Iris pigment epithelial cell (primary cell): ENCODE measurements at places on chromosomes 7 and 10.

DNA sequence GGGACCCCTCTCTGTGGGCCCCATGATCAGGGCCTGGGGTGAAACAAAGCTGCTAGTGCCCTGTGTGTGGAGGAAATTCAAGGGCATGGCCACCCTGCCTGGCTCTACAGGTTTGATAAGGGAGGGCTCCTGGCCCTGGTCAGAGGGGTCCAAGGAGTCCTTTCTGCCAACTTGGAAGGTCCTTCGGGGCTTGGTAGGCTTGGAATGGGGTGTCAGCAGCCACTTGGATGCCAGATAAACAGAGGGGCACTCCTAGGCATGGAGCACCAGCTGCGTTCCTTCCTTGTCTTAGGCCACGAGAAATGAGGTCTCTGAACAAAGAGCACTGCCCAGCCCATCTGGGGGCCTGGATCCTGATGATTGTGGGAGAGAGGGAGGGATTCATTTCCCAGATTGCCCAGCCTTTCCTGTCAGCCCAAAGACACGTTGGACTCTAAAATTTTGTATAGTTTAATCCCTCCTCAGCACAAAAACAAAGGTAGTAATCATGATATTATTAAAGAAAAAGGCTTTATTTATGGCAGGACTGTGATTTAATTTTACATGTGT lies 5.1 kb downstream of the MTURN start:
- no peak for DNase-seq

DNA sequence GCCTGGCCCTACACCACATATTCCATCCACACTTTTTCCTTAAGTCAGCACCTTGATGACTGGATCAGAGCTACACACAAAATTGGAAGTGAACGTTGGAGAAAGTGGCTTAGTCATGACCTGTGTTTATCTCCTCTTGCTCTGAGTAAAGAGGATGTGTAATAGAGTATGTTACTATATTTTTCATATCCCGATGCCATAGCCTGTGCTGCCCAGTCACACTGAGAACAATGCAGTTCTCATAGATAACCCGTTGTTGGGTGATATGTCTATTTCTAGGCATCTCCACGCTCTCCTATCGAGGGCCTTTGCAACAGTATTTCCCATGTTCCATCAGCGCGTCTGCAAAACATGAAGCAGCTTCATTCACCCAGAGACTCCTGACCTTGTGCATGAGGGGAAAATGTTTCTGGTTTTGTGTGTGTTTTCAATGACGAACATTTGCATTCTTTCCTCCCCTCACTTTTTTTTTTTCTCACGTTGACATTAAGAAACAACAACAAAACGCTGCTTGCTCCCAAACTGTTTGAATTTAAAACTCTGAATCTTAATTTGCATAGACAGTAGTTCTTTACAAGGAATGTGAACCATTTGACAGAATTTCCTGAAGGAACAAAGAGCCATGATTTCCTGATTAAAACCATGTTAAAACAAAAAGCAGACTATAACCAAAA lies 43.4 kb downstream of the GRK5 start:
- DNase-seq = peak; percentile 94

DNA sequence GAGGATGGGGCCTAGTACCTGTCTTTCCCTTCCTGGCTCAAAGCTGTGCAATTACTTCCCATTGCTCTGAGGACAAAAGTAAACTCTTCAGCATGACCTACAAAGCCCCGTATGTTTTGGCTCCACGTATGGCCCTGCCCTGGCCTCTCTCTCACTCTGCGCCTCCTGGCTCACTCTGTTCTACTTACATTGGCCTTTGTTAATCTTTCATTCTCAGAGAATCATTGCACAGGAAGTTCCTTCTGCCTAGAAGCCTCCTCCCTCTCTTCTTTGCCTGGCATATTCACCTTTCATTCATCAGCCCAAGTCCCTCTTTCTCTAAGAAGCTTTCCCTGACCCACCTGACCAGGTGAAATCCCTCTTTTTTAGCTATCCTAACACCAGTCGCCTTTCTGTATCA lies 23.9 kb downstream of the LIPM start:
- DNase-seq = no peak

DNA sequence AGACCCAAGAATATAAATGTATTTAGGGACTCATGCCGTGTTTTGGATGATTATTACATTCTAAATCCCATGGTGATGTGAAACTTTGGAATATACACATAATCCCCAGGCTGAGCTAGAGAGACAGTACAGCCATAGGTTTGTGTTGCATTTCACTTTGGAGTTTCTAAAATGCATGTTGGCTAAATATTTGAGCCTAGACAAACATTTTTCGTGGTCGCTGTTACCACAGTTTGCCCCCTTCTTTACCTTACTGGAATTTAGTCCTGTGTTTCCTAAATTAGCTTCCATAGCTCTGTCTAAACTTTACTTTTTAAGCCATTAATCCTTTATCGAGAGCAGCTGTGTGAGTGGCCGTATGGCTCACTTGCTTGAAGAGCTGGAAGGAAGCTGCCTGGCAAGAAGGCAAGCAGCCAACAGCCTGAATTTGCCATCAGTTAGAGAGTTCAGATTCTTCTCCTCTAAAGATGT lies 192.0 kb downstream of the BICC1 start:
- DNase-seq = peak; percentile 61

DNA sequence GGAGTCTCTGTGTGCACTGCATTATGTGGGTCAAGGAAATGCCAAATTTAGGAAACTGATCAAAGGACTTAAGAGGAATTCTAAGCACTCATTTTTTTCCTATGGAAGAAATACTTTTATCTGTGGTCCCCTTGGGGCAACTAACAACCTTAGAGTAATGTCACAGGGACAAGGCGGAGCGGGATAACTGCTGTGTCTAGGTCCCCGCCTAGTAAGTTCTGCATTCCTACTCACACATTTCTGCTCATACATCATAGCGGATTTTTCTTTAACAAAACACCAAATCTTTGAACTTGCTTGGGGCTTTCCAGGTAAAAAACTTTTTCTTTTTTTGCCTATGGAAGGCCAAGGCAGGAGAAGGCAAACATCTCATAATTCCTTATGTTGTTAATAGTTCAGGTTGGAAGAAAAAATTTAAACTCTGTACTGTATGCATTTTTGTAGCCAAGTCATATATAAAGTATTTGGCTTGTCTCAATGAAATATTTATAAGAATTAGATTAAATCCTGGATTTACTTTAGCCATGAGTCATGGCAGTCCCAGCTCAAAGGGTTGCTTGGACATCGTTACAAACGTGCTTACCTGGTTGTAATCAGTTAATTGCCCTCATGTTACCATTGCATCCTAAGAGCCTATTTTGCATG lies 285.0 kb downstream of the PHTF2 start:
- DNase-seq = peak; percentile 44

GRCh38 chr7:138477581-138477980 lies 17.5 kb downstream of the TRIM24 start:
- DNase-seq = no peak

GRCh38 chr7:149440222-149440621 lies 20.6 kb downstream of the ZNF777 start:
- peak; percentile 42 for DNase-seq

DNA sequence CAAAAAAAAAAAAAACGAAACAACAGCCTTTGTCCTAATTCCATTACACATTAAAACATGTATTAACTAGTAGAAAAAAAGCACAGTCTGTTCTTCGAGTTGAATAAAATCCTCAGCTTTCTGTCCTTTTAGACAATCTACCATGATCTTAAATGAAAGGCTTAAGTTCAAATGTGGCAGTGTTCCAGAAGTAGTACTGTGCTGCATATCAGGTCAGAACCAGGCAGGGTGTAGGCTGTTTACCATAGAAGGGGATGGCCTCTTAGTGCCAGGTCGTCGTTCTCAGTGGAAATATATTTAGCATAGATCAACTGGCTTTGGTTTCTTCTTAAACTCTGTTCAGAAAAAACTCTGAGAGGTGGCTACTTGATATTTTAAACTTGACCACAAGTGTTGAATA lies 612.0 kb downstream of the CNTNAP2 start:
- no peak for DNase-seq

GRCh38 chr10:77498829-77499228 lies 138.8 kb downstream of the KCNMA1 start:
- DNase-seq = no peak

DNA sequence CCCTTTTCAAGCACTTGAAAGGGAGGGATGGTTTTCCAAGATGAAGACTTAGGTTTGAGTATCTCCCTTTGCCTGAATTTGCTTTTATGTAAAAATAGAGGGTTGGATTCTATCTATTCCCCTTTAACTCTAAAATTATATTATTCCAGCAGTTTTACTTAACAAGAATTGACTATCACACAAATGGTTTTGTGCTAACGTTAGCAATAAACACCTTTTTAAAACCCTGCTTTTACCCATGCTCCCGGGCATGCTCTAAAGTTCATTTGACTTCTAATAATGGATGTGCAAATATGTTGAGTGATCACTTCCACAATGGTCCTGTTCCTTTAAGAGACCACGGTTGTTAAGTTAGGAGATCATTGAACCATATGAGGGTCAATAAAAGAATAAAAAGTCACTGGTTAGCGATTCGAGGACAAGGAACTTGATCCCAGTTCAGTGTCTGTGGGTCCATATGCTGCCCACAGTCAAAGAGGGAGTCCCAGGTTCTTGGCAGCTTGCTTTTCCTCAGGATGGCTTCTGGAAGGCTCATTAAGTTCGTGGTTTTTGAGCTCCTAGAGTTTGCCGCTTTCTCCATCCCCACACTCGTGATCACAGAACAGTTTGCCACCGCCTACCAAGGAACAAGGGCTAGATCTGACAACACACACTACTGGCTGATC lies at the start of gene TMEM236:
Gene TMEM236 (plus strand): TSS at position 421 of the 665 bp plus-strand sequence. CDS start 95 bp downstream, at position 516.
- DNase-seq = no peak

GRCh38 chr7:23298141-23298881 lies 828 bp upstream of the MALSU1 start:
- peak; percentile 80 for DNase-seq

DNA sequence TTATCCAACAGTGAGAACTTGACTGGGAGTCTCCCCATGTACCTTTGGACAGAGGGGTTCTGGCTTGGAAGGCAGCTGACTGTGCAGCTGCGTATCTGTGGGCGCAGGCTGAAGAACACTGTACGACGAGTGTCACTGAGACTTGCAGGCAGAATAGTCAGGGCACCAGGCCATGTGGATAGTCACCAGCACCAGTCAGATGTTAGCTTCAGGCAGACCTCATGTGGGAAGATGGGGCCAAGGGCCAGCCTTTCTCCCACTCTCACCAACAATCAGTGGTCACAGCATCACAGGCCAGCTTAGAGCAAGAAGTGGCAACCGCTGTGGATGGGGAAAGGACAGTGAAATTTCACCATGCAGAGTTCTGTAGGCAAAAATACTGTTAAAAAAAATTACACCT lies 43.4 kb upstream of the GJD4 start:
- DNase-seq = no peak

- no peak for DNase-seq
Observed at GRCh38 chr7:113374955-113375354, 256.6 kb upstream of the SMIM30 start.

- no peak for DNase-seq
Observed at GRCh38 chr10:7243873-7244272, 167.0 kb downstream of the SFMBT2 start.

- no peak for DNase-seq
Observed at GRCh38 chr10:71761541-71762113, 11.7 kb downstream of the VSIR start.

DNA sequence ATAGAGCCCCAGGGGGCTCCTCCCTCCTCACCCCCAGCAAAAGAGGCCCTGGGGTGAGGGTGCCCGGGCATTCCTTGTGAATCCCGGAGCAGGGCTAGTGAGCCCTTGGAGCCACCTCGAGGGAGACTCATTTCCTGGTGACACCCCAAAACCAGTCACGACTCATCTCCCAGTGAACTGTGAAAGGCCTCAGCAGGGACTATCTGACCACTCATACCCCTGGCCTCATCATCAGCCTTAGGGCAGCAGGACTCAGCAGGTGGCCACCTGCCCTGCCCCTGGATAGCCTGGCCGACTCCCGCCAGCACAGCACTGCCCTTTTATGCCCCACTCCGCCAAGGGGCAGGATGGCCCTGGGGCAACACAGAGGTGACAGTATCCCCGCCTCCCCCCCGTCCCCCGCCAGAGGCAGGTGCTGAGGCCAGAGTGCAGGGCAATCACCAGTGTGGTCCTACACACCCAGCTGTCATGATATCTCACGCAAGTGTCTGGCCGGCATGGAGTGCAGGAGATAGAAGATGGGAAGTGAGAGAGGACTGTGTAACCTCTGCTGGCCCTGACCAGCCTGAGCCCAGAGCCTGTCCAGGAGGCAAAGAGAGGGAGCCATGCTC lies 3.2 kb downstream of the SNCG start:
- DNase-seq = no peak

DNA sequence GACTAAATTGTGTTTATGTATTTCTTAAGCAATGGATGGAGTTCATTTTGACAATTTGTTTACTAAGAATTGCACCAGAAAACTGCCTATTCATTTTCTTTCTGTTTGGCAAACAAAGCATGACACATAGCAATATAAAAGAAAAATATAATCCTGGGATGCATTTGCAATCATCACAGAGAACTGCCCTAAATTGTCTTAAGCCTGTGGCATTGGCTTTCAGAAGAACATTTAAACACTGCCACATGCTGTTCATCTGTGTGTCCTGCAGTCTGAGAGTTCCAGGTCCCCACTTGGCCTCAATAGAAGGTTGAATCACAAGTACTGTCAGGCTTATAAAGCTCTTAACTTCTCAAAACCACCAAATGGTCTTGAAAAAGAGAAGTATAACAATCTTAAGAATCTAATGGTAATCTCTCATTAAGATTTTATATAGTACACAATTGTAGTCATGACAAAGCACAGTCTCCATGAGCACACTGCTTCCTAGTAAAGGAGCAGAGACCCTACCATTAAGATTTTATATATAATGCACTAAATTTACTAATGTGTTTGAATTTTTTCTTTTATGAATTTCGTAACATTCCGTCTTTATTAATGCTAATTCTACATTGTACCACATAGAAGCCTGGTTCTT lies 29.9 kb downstream of the RNLS start:
- peak; percentile 93 for DNase-seq

DNA sequence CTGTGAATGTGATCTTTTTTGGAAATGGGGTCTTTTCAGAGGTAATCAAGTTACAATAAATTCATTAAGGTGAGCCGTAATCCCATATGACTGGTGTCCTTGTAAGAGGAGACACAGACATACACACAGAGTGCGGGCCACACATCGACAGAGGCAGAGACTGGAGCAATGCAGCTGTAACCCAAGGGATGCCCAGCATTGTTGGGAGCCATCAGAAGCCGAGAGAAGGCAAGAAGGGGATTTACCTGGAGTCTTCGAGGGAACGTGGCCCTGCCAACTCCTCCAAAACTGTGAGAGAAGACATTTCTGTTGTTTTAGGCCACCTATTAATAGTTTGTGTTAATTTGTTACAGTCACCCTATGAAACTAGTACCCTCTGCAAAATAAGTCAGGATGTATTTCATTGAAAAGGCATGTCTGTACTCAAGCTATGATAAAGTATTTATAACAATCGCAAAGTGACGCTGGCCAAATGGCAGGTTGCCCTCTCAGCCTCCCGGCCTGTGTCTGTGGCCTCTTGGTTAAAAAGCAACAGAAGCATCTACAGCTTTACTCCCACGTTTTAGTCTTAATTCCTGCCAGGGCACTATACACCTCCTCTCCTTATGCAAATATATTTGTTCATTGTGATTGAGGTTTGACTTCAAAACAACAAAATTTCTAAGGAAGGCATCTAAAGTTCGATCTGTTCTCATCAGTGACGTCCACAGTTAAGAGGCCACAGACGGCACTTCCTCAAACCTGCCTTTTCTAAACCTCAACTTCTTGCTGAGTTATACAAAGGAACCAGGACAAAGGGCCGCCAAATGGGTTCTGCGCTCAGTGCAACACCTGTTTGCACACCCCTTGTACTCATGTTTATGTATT lies 46.8 kb downstream of the HIPK2 start:
- DNase-seq = peak; percentile 74

GRCh38 chr10:126250527-126251310 lies 137.6 kb downstream of the ADAM12 start:
- DNase-seq = peak; percentile 58
